ENCODE measurements at places on chromosomes 5 and 9.

DNA sequence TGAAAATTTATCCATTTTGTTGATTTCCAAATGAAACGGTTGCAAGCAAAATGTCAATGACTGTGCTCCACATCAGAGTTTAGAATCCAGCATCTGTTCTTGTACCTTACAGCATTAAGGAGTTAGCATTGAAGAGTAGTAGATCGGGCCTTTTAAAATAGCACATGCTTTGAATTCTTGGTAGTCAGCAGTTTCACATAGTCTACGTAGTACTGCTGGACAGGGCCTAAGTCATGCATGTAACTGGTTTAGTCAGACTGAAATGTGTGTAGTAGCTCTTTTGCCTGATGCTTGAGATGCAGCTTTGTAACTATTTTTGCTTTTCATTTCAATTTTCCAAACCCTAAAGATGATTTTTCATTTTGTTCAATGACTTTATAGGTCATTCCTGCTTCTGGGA lies 19.8 kb downstream of the LECT2 start:
- DNase-seq = no peak

- DNase-seq = no peak
Observed at GRCh38 chr5:154851351-154851750, 948 bp upstream of the FAXDC2 start.

DNA sequence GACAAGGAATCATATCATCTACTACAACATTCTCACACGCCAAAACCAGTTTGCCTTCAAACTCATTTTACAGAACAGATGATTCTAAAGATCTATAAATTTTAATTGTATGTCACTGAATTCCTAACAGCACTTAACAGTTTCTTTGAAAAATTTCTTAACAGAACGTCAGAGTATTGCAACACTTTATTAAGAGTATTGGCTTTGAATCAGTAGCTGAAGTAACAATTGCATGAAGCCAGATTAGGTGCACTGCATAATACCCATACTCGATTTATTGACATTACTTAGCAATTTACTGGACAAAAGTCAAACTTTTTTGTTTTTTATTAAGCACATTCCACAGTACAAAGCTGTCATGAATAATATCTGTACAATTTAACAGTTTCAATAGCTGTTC lies 75.8 kb downstream of the SMIM23 start:
- no peak for DNase-seq

GRCh38 chr5:43034591-43034968 lies 5.5 kb downstream of the ANXA2R start:
- DNase-seq = no peak
